NCI-H69 (cell line): ENCODE measurements at places on chromosomes 11 and 22.

DNA sequence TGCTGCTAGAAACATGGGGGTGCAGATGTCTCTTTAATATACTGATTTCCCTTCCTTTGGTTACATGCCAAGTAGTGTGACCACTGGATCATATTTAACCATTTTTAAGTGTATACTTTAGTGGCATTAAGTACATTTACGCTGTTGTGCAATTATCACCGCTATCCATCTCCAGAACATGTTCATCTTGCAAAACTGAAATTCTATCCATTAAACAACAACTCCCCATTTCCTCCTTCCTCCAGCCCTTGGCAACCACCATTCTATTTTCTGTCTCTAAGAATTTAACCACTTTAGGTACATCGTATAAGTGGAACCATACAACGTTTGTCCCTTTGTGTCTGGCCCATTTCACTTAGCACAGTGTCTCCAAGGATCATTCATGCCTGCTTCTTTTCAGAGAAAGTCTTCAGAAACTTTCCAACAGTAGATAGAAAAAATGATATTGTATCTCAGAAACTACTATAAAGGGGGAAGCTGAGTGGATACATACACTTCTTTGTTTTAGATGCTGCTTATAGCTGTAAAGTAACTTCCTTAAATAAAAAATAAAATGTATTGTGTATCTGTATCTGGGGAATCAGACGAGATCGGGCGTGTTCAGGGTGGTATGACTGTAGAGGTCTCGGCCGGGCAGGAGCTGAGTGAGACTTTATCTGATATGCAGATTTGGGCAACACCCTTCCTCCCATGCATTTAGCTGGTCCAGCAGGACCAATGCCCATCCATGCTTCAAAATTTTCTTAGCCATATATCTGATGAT, 44.6 kb upstream of the ZBED5 start:
- peak; percentile 41 for DNase-seq

- peak; percentile 81 for DNase-seq
Measured at GRCh38 chr11:132242632-132243031, 872.2 kb downstream of the NTM start.

DNA sequence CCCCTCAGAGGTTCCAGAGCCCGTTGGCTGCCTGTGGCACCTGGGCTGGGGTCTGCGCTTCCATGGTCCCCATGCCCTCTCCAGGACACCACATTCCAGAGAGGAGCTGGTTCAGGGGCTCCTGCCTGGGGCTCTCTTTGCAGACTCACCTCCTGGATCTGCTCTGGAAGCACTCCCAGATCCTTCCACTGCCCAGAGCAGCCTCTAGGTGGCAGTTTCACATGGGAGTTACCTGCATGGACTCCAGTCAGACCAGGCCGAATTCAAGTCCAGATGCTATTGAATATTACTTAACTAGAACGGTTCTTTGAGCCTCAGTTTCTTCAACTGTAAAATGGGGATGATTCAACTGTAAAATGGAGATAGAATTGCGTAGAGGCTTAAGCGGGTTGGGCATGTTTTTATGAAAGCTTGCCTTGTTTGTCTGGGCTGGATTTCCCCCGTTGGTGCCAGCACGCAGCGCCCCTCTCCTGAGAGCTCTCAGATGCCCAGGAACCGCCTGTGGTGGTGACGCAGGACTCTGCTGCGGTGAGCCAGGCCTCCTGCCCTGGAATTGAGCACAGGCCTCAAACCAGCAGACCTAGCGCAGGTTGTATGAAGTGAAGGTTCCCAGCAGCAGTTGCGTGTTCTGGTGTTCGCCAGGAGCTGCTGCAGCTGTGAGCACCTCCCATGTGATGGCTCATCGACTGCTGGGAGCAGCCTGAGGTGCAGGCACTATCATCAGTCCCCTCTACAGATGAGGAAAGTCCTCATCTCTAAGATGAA, 44.2 kb downstream of the LMO1 start:
- DNase-seq = peak; percentile 80

DNA sequence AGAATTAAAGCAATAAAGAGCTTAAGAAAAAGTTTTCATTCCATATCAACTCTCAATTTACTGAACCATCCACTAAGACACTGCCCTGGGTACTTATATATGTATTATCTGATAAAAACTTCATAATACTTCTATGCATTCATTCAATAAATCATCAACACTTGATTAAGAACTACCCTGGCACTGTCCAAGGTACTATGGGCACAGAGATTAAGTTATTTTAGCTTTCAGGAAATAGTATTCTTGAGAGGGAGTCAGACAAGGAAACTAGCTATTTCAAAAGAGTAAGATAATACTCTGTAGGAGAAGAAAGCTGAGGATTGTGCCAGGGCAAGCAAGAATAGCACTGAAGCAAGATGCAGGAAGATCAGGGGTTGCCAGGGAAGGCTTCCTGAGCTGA, 640.8 kb downstream of the FAM181B start:
- no peak for DNase-seq

DNA sequence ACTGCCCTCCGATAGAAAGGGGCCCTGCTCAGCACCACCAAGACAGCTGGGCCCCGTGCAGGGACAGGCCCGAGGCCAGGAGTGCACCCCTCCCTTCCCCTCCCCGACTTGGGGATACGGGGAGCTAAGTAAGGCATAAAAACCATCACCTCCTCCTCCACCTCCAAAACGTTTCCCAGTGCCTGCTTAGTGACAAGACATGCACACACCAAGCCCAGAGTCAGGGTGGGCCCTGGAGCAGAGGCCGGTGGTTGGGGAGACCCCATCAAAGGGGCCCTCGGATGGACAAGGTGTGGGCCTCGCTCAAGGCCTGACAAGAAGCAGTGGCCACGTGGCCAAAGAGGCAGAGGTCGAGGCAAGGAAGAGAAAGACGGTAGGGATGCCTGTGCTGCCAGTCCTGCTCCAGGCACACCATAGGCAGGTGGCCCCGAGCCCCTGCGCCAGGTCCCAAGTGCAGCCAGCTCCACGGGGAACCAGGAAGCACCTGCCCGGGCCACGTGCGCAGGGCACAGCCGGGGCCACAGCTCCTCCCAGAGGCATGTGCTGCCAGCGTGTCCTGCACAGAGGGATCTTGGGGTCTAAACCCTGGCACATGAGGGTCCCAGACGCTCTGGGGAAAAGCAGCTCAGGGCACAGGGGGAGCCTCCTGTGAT, 53.0 kb downstream of the BRD1 start:
- DNase-seq = no peak

DNA sequence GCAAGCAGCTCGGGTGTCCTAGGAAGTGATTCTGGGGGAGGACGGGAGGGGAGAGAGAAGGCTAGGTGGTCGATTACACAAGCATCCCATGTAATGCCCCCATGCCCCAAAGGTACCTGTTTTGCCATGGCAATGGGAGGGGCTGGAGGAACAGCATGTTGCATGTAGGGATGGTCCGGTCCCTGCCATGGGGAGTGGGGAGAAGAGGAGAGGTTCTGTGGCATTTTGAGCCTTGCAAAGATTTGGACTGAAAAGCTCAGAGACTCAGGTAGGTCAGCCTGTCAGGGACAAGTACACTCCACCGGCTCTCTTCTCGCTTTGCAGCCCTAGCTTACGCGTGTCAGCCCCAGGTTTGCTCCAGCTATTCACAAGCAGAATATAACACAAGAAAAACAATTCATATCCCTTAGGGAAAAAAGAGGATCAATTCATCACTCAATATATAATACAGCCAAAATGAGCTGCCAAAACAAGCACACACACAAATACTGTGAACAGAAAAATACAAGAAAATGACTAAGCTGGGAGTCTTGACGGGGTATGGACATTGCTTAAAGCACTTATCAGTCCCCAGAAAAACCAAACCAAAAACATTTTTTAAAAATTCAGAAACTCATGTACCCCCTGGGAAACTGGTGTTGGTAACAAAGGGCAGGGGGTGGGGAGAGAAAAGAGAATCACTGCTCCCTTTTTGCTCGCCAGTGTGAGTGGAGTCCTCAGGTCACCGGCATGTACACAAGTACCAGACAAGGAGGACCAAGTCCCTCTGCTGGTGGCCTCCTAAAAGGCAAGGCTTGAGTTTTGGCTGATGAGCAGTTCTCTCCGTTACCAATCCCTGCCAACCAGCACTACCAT, 21.6 kb downstream of the APOL5 start:
- peak; percentile 20 for DNase-seq

DNA sequence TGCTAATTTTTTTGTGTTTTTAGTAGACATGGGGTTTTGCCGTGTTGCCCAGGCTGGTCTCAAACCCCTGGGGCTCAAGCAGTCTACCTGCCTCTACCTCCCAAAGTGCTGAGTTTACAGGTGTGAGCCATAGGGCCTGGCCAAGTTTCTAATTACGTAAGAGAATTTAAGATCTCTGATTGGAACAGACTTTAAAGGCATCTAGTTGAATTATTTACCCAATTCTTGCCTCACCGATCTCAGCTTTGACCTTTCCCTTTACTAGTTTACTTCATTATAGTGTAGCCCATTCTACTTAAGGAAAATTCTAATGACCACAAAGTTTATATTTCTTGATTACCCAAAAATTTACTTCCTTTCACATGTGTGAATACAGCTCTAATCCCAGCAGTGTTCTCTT, 81.6 kb downstream of the YAP1 start:
- DNase-seq = no peak

DNA sequence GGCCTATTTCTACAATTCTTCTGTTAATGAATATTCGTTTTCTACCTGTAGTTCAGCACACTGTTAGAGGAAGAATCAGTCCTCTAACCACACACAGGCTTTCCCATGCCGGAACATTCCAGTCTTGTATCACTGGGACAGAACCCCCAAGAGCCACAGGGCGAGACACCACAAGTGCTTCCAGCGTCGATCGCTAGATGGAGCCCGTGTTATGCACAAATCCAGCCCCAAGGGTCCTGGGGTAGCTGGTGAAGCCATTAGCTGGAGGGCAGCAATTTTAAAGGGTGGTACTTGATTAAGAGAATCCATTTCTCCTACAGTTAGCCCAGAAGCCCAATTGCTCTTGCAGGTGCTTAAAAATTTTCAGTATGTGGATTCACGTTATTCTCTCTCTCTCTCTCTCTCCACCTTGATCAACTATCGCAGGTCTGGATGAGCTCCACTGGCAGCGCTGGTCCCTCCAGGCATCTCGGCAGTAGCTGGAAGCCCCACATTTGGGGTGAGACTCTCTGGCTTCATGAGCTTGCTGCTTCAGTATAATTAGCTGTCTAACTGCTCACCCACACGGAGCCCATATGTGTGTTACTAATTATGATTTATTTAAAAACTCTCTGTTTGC, 148.2 kb upstream of the SNX19 start:
- peak; percentile 65 for DNase-seq

GRCh38 chr11:67614730-67615714, 8.3 kb downstream of the NDUFV1 start:
- DNase-seq = peak; percentile 47

GRCh38 chr22:32699686-32700085, 101.8 kb upstream of the TIMP3 start:
- no peak for DNase-seq

GRCh38 chr22:28348613-28349609, 330.7 kb downstream of the TTC28 start:
- peak; percentile 91 for DNase-seq

DNA sequence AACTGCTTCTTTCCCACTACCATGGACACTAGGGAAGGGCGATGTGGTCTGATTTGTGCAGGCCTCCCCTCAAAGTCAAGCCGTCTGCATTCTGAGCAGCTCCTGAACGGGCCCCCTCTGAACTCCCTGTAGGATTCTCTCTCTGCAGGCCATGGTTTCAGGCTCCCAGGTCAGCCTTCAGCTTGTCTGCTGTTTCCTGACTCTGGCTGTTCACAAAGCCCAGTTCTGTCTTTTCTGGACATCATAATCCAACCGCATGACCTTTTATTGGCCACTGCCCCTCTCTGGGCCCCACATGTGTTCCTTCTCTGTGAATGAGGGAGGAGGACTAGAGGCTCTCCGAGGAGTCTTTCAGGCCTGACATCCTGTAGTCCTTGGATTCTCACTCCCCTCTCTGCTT, 161.0 kb downstream of the FEZ1 start:
- DNase-seq = no peak

- no peak for DNase-seq
Measured at GRCh38 chr11:5107285-5107684, 30.9 kb downstream of the OR52A5 start.

DNA sequence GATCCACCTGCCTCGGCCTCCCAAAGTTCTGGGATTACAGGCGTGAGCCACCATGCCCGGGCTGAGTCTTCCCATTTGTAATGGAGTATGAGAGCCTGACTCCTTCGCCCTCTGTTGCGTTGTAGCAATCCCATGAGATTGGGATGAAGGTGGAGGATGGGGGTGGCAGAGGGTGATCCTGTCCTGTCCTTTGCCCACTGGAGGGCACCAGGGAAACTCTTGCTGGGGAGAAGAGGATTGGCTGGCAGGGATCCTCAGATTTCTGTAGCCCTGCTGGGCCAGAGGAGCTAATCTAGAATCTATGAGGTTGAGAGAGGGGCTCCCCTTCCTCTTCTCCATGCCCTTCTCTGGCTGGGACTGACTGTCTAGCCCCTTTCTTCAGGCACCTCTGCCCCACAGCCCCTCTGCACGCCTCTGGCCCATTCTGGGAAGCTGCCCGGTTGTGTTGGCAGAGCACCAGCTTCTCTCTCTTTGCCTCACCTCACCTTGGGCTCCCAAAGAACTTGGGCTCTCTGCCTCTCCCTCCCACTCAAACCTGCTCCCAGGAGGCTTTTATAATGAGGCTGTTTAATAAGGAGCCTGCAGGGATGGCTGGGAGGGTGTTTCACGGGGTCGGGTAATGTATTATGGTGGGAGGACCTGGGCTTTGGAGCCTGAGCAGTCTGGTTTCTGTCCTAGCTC, 9.5 kb upstream of the CATSPER1 start:
- peak; percentile 47 for DNase-seq

- DNase-seq = no peak
Measured at GRCh38 chr11:82845356-82846353, 54.6 kb downstream of the PRCP start.

GRCh38 chr11:9265211-9266131, at the start of gene DENND5A:
Gene DENND5A (minus strand): TSS chr11:9265350. CDS start chr11:9265069, 281 bp downstream.
- peak; percentile 95 for DNase-seq

GRCh38 chr11:123299721-123300120, 104.7 kb upstream of the CLMP start:
- peak; percentile 19 for DNase-seq

- no peak for DNase-seq
Measured at GRCh38 chr11:116114198-116114651, 610.0 kb upstream of the CADM1 start.

DNA sequence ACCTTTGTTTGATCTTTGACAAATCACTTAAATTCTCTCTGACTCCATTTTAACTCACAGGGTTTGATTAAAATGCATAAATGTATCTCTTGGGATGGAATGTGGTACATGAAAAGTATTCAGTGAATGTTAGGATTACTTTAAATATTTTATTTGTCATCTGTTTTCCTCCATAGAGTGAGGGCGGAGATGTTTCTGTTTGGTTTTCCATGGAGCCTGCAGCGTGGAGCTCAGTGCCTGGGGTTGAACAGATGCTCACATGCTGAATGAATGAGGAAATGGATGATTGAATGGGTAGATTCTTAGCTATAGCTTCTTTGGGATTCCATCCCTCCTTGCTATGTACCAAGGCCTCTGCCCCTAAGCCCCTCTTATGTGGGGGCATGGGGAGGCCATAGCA, 10.0 kb downstream of the TSPAN18 start:
- no peak for DNase-seq
